ENCODE measurements at places on chromosomes 1 and 21.

GRCh38 chr1:67733681-67734322, 48.8 kb downstream of the GADD45A start:
- no peak for DNase-seq

- DNase-seq: no peak
Observed at GRCh38 chr1:232911027-232911599, 39.3 kb upstream of the NTPCR start.

DNA sequence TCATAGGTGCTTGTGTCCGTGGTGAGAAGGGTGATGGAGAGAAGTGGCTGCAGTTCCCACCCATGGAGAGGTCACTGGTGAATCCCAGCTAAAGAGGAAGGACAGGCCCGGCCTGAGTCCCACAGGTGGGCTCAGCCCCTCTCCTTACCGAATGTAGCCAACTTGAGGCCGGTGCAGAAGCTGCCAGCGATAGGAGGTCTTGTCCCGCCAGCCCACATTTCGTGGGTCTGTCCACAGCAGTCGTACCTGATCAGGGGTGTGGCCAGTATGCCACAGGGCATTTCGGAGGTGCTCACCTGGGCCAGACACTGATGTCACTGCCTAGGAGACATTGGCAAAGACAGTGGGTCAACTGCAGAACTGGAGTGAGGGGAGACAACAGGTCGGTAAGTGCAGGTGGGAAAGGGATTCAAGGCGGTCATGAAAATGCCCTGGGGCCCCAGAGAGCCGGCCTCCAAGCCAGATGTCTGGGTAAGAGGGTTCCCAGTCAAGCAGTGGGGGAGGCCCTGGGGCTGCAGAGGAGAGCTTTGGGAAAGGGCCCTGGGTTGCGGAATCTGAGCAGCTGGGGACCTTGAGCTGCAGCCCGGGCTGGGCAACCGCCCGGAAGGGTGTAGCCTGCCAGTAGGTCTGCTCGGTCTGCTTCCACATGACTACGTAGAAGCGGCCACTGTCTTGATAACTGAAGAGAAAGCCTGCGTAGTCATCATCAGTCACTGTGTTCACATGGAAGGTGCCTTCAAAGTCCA, 10.6 kb downstream of the THBS3 start:
- no peak for DNase-seq

DNA sequence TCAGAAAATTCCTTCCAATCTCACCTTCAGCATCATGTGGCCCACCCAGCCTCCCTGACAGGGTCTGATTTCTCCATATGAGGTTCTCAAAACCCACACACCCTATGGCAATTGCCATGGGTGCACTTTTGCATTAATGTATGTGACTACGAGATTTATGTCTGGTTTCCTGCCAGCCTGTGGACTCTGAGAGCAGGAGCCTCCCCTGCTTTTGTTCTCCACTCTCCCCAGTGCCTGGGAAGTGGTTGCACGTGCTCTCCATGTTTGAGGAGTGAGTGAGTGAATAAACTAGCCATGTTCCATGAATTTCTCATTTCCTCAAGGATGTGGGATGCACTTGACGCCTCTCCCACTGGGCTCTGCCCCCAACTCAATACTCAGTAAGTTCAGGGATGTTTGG, 91.2 kb downstream of the ACTL8 start:
- no peak for DNase-seq

DNA sequence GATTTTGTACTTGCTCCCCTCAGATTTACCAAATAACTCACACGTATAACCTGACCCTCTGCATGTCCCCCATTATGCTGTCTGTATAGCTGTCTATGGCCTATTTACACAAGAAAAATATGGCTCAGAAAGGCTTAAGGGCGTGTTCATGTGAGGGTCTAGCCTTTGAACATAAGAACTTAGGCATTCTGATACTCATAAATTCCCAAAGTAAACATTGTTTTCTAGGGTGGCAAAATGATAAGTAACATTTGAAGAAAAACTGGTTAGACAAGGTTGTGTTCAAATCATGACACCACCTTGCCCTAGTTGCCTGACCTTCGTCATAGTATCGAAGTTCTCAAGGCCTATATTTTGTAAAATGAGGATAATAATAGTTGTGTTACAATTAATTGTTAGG, 394.6 kb downstream of the LRRIQ3 start:
- no peak for DNase-seq

DNA sequence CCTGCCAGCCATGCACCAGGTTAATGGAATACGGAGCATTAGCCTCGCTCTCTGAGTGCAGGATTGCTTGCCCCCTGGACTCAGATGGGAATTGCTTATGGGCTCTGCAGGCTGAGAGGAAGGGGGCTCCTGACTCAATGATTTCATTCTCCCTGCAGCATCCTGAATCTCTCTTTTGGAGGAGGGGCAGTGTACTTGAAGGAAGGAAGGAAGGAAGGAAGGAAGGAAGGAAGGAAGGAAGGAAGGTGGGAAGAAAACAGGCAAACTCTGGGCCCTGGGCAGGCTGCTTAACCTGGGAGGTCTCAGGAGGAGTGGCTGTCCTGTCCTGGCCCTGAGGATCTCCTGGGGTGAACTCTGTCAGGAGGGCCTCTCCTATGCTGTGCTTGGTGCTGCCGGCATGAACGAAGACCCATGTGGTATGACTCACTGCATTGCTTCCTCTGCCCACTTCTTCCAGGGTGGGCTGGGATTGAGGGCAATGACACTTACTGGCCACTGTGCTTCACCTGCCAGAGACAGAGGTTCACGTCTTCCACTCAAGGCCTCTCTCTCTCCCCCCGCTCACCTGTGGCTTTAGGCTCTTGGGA, 257.1 kb upstream of the CSF3R start:
- no peak for DNase-seq

- no peak for DNase-seq
Observed at GRCh38 chr1:164991763-164992314, 364.7 kb downstream of the LMX1A start.

GRCh38 chr1:238624776-238625175, 734.1 kb upstream of the ZP4 start:
- DNase-seq: peak; percentile 16

- no peak for DNase-seq
Observed at GRCh38 chr1:60692031-60692430, 390.3 kb upstream of the NFIA start.

GRCh38 chr1:214233856-214234634, 46.9 kb upstream of the SMYD2 start:
- no peak for DNase-seq

DNA sequence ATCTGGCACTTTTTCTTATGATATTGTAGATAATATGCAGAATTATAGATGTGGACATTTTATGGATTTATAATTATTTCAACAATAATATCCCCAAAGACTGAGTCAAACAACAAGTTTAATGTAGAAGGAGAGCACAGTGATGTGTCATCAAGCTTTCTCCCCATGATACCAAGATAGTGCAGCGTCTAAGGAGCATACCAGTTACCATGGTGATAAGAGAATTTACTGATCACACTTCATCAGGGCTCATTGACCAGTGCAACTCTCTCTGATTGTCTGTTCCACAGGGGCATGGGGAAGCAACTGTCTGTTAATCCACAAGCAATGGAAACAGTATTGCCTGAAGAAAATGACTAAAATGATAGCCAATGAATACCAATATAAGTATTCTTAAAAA, 209.6 kb upstream of the DPYD start:
- DNase-seq: no peak

- DNase-seq: no peak
Observed at GRCh38 chr1:116218922-116219321, 107.7 kb downstream of the MAB21L3 start.

DNA sequence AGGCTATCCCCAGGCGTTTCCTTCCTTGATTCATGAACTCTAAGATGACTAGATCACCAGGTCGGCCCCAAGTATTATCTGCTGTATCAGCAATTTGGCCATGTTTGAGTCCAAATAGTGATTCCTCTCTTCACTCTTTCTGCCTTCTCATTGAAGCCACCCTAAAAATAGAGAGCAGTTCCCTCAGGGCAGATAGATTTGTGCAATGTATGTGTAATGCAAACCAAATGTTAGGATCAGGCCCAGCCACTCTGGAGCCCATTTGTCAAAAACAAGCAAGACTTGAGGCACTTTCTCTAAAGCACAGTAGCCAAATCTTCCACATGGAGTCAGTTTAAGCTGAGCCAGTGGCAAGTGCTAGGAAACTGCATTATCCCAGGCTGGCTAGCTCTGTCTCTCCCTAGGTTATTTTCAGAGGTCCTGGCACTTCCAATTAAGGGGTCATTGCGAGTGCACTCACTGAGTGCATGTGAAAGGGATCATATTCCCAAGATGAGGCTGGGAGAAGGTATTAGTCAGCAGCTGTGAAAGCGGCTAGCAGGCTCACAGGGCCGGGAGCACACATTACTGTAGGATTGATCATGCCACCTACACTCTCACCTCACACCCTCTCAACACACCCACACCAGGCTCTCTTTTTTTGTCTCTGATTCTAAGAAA, 97.9 kb upstream of the RAB3GAP2 start:
- no peak for DNase-seq

DNA sequence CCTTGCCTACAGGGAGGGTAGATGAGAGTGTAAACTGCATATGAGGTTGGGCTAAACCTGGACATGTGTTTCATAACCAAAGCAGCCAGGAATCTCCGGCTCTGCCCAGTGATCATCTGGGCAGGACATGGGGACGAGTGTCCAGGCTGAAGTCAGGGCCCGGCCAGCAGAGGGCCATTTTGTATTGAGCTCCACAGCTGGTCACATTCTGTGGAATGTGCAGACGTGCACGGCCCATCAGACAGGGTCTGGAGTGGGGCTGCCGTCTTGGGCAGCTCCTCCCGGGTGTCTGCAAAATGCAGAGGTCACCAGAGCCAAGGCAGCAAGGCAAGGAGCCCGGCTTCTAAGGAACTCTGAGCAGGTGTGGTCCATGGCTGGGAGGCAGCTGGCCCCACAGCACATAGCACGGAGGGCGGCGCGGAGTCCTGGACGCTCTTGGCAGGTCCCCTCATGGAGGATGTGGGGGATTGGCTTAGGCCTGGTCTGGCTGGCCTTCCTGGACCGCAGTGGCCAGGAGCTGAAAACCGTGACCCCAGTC, 6.2 kb downstream of the LRRC3 start:
- DNase-seq: no peak

- DNase-seq: no peak
Observed at GRCh38 chr1:56137090-56137489, 442.3 kb downstream of the PLPP3 start.

DNA sequence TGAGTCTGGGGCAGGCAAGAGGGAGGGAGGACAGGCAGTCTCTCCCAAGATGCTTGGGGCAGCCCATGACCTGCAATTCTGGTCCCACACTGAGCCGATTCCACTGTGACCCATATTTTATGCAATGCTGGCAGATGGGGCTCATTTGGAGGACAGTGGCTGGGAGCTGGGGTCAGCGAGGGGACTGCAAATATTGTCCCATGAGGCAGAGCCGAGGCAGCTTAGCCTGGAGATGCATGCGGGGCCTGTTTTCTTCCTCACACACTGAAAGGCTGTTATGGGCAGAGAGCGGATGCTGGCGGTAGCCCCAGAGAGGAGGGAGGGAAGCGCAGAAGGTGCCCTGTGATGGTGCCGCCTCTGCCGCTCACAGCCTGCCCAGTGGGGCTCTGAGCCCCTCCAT, 128.5 kb upstream of the POU3F1 start:
- no peak for DNase-seq

DNA sequence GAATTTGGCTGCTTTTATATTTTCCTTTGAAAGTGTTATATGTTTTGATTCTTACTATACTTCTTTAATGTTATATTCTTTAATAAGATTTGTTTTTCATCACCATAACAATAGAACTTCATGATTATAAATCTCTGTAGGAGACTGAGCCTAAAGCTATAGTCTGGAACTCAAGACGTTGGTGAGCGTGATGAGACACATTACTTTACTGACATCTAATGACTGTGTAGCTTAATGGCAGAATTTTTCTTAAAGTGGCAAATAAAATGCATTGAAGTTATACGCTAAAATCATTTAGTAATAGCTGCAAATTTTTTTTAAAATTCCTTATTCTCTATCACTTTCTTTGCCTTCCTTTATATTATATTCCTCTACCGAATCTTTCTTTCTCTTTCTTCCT, 56.1 kb upstream of the HAO2 start:
- DNase-seq: no peak

GRCh38 chr1:247273013-247273412, 17.1 kb downstream of the VN1R5 start:
- no peak for DNase-seq

DNA sequence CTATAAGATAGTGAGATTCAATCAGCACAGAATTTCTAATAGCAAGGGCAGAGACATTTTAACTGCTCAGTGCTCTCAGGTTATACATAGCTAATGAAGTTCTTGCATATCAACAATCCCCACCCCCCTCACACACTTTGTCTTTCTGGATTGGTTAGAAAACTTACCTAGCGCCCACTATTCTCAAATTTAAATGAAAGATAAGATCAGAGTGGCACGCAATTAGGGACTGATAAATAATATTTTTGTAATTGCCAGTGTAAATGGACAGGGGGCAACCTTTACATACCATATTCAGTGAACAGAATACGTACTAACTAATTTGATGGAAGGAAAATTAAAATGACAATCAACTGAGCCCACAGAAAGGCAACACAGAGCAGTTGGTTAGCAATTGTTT, 11.7 kb downstream of the SELL start:
- no peak for DNase-seq

DNA sequence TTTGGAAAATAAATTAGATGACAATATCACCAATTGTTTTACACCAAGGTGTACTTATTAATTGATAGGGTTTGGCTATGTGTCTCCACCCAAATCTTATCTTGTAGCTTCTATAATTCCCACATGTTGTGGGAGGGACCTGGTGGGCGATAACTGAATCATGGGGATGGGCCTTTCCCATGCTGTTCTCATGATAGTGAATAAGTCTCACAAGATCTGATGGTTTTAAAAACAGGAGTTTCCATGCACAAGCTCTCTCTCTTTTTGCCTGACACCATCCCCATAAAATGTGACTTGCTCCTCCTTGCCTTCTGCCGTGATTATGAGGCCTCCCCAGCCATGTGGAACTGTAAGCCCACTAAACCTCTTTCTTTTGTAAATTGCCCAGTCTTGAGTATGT, 131.0 kb upstream of the LMO4 start:
- DNase-seq: no peak

- no peak for DNase-seq
Observed at GRCh38 chr21:25955646-25956045, 214.9 kb downstream of the APP start.

DNA sequence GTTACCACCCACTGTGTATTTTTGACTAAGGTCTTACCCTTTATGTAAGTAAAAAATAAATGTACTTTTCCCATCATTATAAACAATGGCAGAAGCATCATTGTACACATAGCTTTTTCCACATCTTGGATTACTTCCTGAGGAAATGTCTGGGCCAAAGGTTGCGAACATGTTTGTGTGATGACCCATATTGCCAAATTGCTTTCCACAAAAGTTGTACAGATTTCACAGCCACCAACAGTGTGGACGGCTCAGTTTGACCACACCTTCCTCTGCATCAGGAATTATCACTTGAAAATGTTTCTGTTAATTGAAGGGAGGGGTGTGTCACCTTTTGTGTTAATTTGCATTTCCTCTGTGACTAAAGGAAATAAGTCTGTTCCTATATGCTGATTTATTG, 25.7 kb downstream of the AKNAD1 start:
- no peak for DNase-seq

- no peak for DNase-seq
Observed at GRCh38 chr1:198455966-198456365, 84.5 kb downstream of the ATP6V1G3 start.
